ENCODE measurements at places on chromosomes 12 and 14. TPM values are rescaled to one million over a fixed set of nuclear protein-coding genes. Genes with fewer than 3 reads are reported as not detected.

Gene OR6C75
- total RNA-seq = not detected

Gene GYS2
- total RNA-seq = not detected

Gene HHIPL1
- total RNA-seq = 1.5 TPM

Gene ADAM21
- not detected for total RNA-seq

Gene PDE3A
- 75.8 TPM for total RNA-seq

Gene STON2
- 87.8 TPM for total RNA-seq

Gene DLGAP5
- total RNA-seq = not detected

DNA sequence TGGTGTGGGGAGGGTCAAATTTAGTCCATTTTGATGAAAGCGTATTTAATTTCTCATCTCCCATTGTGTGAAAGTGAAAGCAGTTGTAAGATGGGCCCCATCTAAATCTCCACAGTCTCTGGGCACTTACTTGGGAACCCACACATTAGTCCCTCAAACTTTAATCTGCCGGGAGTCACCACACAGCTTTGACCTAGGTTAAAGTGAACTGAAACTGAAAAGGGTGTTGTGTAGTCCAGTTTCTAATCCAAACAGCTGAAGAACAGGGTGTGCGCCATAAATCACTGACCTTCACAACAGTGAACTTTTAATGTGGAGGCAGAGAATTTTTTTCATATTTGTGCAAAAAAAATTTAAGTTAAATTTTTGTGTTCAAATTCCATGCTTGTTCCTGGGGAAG is 48.4 kb upstream of the PTPRO start:
- peaks cover 9% of the 10 kb centered on the region for H3K4me1 ChIP-seq
- H3K36me3 ChIP-seq = no peaks in the 10 kb centered on the region
- H3K27me3 ChIP-seq = no peaks in the 10 kb centered on the region
- peak overlapping the region; percentile 83 for H3K27ac ChIP-seq
- no peak for DNase-seq
- no peak overlapping the region for H3K4me3 ChIP-seq

GRCh38 chr12:12157424-12157823 is 86.7 kb downstream of the BCL2L14 start:
- DNase-seq = no peak
- no peaks in the 10 kb centered on the region for H3K27me3 ChIP-seq
- H3K4me3 ChIP-seq = no peak overlapping the region

DNA sequence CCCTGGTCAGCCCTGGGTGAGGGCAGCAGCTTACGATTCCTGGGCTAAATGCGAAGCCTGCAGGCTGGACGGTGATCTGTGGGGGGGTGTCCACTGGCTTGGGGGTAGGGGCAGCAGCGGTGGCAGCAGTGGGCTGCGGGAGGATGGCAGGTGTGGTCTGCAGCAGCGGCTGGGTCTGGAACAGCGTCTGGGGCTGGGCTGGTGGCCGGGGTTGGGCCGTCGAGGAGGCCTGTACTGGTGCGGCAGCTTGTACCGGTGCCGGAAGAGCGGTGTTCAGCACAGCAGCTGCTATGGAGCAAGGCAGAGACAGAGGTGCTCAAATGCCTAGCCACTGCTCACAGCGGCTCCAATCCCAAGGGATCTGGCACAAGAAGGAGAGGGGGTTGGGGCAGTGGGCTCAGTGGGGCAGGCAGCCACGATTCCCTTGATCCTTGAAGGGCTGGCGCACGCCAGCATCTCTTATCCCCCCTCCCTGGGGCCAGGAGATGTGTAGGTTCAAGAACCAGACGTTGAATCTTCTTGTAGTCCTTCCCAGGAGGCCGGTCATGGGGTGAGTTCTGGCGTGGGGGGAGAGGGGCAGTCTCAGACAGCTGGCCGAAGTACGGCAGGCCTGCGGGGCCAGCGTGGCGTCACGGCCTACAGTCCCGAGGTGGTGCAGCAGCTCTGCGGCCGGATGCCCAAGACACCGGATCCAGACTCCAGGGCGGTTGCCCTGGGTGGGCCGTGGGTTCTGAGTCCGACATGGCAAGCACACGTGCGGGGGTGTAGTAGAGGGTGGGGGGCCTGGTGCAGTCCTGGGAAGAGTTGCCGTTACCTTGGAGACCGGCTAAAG is 19.9 kb downstream of the POU6F1 start:
- no peaks in the 10 kb centered on the region for H3K4me1 ChIP-seq
- no peak for DNase-seq
- no peaks in the 10 kb centered on the region for H3K36me3 ChIP-seq
- H3K27ac ChIP-seq = no peak overlapping the region
- H3K4me3 ChIP-seq = no peak overlapping the region
- no peaks in the 10 kb centered on the region for H3K27me3 ChIP-seq

GRCh38 chr14:104227806-104228205 is 89.4 kb downstream of the KIF26A start:
- no peaks in the 10 kb centered on the region for H3K4me1 ChIP-seq
- H3K27me3 ChIP-seq = no peaks in the 10 kb centered on the region
- H3K36me3 ChIP-seq = no peaks in the 10 kb centered on the region
- no peak for DNase-seq
- no peak overlapping the region for H3K27ac ChIP-seq

DNA sequence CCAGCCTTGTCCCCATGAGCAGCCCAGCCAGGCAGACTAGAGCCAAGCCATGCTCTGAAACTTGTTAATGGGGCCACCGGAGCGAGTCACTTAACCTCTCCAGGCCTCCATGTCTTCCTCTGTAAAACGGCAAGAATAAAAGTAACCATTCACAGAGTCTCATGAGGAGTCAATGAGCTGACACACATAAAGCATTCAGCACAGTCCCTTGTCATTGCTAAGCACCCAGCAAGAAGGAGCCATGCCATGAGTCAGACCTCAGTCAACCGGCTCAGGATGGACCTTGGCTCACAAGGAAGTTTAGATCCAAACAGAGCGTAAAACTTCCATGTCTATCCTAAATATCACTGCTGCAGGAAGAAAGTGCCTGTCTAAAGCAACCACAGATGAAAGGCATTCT is 10.6 kb downstream of the FICD start:
- DNase-seq = no peak
- H3K4me3 ChIP-seq = no peak overlapping the region
- H3K36me3 ChIP-seq = no peaks in the 10 kb centered on the region

DNA sequence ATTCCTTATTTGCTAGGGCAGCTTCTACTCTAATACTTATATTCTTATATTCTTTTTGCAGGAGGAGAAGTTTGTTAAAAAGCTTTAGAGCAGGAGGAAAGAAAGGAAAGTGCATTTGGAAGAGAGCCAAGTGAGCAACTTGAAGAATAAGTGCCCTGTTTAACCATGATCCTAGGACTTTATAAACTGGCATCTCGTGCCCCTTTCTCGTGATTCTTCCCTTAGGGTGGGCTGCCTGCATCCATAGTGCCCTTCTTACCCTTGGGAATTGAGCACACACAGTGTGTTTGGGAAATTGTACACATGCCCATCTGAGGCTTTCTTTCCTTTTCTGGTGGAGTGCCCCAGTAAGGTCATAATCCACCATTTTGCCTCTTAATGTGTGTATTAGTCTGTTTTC is 141.9 kb downstream of the NUBPL start:
- no peak overlapping the region for H3K4me3 ChIP-seq
- no peak for DNase-seq
- no peaks in the 10 kb centered on the region for H3K27me3 ChIP-seq
- H3K27ac ChIP-seq = no peak overlapping the region
- H3K4me1 ChIP-seq = no peaks in the 10 kb centered on the region
- no peaks in the 10 kb centered on the region for H3K36me3 ChIP-seq

DNA sequence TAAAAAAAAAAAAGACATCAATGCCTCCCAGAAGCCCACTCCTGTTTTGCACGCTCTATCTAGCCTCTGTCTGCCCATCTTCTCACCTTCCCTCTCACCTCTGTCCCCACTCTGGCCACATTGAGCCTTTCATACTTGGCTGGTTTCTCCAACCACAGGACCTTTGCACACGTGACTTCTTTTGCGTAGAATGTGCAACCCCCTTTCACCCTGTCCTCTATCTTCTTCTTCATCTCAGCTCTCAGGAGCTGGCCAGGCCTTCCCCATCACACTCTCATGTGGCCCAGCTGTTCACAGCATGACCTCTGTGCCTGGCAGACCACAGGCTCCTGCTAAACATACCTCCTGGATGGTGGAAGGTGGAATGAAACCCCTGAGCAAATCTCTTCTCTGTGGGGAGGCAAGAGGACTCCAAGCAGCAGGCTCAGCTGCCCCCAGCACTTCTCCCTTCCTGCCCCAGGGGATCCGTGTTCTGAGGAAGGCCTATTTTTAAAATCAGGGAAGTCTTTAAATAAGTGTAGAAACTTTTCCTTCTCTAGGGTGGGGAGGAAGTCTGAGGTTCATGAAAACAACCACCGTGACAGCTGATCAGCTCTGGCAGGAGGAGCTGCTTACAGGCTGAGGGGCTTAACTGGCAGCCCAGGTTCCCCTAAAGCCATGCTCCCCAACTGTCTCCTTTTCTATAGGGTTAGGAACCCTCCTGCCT is 11.6 kb downstream of the HVCN1 start:
- H3K27me3 ChIP-seq = no peaks in the 10 kb centered on the region
- no peak for DNase-seq
- no peaks in the 10 kb centered on the region for H3K4me1 ChIP-seq
- H3K27ac ChIP-seq = no peak overlapping the region
- H3K36me3 ChIP-seq = no peaks in the 10 kb centered on the region

DNA sequence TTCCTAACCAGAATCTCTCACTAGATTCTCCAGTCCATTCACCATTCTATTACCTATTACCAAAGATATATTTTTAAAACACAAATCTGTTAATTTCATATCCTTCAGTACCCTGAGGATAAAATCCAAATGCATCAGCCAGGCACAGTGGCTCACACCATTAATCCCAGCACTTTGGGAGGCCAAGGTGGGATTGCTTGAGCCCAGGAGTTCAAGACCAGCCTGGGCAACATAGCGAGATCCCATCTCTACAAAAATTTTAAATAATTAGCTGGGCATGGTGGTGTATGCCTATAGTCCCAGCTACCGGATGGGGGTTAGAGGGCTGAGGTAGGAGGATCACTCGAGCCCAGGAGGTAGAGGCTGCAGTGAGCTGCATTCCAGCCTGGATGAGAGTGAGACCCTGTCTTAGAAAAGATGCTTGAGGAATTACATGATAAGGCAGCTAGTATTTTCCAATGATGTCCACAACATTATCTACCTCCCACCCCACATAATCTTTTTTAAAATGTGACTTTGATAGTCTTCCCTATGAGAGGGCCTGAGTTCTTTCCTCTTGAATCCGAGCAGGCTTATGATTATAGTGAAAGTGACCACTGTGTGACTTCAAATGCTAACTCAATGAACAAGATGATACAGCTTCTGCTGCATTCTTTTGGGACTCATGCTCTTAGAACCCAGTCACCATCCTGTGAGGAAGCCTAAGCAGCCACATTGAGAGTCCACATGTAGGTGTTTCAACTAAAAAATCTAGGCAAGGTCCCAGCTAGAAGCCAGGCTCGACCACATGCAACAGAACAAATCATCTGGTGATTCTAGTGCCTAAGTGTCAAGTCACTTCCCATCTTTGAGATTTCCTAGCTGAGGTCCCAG is 18.0 kb downstream of the HECTD1 start:
- no peak overlapping the region for H3K4me3 ChIP-seq
- H3K27me3 ChIP-seq = no peaks in the 10 kb centered on the region
- H3K36me3 ChIP-seq = no peaks in the 10 kb centered on the region

DNA sequence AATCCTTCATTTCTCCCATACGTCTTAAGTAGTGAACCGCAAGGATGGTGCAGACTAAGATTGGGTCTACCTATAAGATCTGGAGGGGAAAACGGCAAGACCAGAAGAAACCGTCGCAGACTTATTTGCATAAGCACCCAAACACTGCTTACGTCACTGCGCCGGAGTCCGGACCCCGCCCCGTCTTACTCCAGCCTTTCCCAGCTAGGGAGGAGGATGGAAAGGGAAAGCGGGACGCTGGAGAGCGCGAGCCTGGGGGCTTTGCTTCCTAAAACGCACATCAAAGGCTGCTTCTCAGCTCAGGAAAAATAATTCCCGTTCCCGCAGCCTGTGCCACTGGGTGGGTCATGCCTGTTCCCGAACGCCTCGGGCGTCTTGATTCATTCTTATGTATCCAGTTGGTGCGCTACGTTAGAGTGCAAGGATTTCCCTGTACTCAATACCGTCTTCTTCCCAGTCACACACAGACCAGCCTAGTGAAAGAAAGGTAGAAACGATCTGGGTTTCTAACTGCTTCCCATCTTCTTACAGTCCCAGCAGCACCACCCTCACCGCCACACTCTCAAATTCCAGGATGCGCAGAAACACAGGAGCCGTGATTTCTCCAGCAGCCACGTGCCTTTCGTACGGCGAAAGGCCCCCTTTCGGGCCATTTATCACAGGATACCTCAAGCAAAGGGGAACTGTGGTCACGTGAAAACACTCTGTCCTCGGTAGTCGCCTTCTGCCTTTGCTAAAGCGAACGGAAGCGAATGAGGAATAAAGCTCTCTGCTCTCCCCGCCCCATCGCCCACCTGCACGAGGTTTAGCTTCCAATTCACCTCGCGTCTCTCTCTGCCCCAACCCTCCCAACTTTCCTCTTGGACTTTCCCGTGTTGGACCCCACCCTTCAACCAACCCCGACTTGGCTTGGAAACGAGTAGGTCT is 1.1 kb downstream of the SLC6A15 start:
- peak overlapping the region; percentile 36 for H3K4me3 ChIP-seq
- H3K4me1 ChIP-seq = peaks cover 8% of the 10 kb centered on the region
- no peaks in the 10 kb centered on the region for H3K27me3 ChIP-seq
- DNase-seq = peak; percentile 27
- H3K27ac ChIP-seq = no peak overlapping the region

DNA sequence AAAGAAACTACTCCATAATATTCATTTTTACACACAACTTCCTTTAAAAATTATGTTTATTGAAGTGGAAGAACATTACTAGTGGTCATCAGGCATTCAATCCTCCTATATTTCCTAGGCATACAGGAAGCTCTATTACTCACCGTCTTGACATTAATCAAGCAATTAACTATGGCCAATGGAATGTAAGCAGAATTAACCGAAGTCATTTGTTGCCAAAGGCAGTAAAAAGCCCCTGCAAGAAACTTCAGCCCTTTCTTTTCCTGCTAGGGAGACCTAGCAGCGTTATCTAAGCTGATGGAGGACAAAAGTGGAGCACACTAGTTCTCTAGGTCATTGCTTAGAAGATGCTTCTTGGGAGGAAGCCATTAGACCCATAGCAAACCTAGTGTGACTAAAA is 399.6 kb downstream of the KCNH5 start:
- H3K27ac ChIP-seq = no peak overlapping the region
- H3K4me1 ChIP-seq = no peaks in the 10 kb centered on the region
- no peaks in the 10 kb centered on the region for H3K36me3 ChIP-seq

- H3K4me1 ChIP-seq = no peaks in the 10 kb centered on the region
- no peak for DNase-seq
- no peak overlapping the region for H3K4me3 ChIP-seq
- H3K27ac ChIP-seq = no peak overlapping the region
- no peaks in the 10 kb centered on the region for H3K36me3 ChIP-seq
Observed at GRCh38 chr12:12528361-12529270, 34.0 kb downstream of the DUSP16 start.

- H3K36me3 ChIP-seq = no peaks in the 10 kb centered on the region
- no peaks in the 10 kb centered on the region for H3K4me1 ChIP-seq
- no peaks in the 10 kb centered on the region for H3K27me3 ChIP-seq
- H3K27ac ChIP-seq = no peak overlapping the region
- H3K4me3 ChIP-seq = no peak overlapping the region
Observed at GRCh38 chr12:31929027-31929526, 30.1 kb upstream of the RESF1 start.

GRCh38 chr12:116338064-116338846 is 60.8 kb upstream of the MED13L start:
- no peaks in the 10 kb centered on the region for H3K36me3 ChIP-seq
- no peaks in the 10 kb centered on the region for H3K4me1 ChIP-seq
- no peak for DNase-seq
- no peaks in the 10 kb centered on the region for H3K27me3 ChIP-seq
- no peak overlapping the region for H3K4me3 ChIP-seq
- H3K27ac ChIP-seq = no peak overlapping the region

Data from uterus (tissue), 4 donors.